ENCODE measurements at places on chromosomes 6 and 20. TPM values are rescaled to one million over a fixed set of nuclear protein-coding genes. Genes with fewer than 3 reads are reported as not detected.

Gene BPIFB4
- not detected for total RNA-seq

Gene HLA-DOB
- 0.88 TPM for total RNA-seq

Gene DPM1
- total RNA-seq: 40.8 TPM

Gene BMP5
- 5.6 TPM for total RNA-seq

Gene PRND
- not detected for total RNA-seq

Gene STMN3
- total RNA-seq: 38.9 TPM

Gene ERGIC3
- 264 TPM for total RNA-seq

Gene TRIM40
- total RNA-seq: not detected
